ENCODE measurements at places on chromosomes 1 and 21.

GRCh38 chr1:150017206-150017750 is 6.8 kb upstream of the OTUD7B start:
- DNase-seq: no peak

DNA sequence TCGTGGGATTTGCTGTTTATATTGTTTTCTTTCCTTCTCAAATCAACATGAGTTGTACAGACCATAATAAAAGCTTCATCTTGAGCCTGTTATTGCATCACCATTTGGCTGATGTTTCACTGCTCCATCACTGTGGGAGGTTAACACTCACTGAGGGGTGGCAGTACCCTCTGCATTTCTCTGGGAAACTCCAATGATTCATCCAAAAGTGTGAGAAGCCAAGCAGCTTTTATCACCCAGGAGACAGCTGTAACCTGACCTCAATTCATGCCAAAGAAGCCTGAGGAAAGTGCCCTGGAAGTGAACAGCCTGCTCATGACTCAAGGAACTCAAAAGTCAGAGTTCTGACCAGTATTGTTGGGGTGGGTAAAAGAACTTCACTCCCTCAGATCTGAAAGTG is 84.1 kb downstream of the GPR88 start:
- peak; percentile 71 for DNase-seq

- DNase-seq: no peak
Measured at GRCh38 chr1:206635978-206636345, 626 bp downstream of the DYRK3 start.

GRCh38 chr1:192147696-192148095 is 10.6 kb upstream of the RGS18 start:
- no peak for DNase-seq

DNA sequence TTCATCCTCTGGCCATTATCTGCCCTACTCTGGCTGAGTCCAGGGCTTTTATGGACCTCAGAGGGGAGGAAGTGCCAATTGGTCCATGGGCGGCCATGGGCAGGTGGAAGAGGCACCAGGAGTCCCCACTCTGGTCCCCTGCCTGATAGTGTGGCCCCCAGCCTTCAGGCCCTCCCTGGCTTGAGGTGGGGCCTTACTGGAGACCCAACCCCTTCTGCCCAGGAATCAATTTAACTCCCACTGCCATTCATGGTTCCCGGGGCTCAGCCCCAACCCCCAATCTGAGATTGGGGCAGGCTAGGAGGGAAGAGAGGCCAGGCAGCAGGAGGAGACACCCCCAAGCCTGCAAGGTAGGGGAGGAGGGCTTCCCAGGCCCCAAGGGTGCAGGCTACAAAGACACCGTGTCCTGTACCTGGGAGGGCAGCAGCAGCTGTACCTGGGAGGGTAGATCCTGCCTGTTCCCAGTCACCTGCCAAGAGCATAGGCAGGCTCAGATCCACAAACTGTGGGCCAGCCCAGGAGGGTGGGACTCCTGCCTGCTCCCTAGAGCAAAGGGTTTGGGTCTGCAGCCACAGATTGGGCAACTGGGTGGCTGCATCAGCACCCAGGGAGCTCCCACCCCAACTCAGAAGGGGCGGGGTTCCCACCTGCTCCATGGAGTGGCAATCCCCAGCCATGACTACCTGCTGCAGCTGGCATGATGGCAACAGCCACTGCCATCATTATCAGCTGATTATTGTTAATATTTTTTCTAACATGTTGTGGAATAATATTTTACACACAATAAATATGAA is 1044.1 kb upstream of the B3GALT2 start:
- no peak for DNase-seq

DNA sequence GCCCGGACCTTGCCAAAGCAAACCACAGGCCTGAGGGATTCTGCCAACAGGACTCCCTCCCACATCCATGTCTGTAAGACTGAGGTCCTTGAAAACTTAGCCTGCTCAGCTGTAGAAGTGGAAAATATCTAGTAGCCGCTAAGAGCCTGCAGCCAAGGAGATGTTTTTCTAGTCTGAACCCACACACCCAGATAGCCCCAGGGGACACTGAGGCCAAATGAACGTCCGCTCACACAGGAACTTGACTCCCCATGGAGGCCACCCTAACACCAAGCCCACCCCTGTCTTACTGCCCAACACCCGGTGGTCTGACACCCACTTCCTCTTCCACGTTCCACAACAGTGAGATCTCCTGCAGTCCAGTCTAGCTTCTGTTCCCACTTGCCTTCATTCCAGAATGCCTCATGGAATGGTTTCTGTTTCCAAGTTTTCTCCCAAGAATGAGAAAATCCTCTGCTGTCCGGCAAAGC is 174.8 kb downstream of the PLPP3 start:
- no peak for DNase-seq

DNA sequence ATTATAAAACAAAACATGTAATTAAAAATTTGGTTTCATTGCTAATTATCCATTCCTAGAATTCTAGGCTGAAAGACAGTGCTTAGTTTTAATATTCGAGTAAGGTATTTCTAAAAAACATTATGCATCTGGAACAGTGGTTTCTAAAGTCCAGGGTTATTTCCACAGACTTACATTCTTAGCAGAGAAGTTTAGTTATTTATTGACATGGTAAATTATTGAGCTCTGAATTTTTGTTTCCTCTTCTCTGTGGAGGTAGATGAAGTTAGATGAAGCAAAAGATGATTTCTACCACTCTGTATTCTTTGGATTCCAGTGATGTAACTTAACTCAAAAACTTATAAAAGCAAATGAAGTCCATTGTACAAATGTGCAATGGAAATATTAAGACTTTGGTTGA is 709.4 kb downstream of the MRPL39 start:
- DNase-seq: no peak

GRCh38 chr1:193216920-193217319 is 30.5 kb upstream of the B3GALT2 start:
- DNase-seq: no peak

- no peak for DNase-seq
Measured at GRCh38 chr1:109530457-109531087, 9.1 kb upstream of the GPR61 start.

DNA sequence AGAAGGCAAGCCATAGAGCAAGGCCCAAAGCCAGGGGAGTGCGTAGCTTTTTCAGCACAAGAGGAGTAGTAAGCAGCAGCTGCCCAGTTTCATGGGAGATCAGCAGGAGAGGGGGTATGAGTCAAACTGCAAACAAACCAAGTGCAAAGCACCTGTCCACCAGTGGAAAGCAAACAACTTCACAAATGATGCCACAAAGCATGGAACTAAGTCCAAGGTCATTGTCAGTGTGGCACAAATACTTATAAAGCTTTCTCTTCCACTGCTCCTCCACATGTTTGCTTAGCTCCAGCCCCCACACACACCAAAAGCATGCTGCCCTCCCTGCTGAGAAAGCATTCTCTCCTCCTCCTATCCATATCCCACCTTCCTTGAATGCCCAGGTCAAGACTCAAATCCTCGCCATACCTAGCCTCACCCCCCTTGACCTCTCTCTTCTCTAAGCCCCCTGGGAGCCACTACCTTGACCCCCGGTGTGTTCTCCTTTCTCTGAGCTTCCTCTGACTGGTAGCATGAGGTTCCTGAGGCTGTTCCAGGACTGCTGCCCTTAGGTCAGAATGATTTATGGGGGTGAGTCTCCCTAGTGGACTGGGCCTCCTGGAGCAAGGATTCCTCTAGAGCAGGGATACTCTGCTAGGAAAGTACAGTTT is 70.4 kb downstream of the DMAP1 start:
- no peak for DNase-seq

DNA sequence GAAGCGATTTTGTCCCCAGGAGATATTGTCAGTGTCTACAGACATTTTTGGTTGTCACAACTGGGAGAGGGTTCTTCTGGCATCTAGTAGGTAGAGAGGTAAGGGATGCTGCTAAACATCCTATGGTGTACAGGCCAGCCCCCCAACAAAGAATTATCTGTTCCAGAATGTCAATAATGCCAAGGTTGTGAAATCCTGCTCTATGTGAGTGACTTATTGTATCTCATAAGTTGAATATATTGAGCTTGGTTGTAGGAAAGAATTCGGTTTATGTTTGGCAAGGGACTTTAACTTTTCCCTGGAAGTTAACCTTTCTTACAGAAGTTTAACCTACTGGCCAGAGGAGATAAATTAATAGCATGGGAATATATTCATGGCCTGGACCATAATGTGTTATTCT is 52.6 kb upstream of the ANGPTL1 start:
- no peak for DNase-seq

DNA sequence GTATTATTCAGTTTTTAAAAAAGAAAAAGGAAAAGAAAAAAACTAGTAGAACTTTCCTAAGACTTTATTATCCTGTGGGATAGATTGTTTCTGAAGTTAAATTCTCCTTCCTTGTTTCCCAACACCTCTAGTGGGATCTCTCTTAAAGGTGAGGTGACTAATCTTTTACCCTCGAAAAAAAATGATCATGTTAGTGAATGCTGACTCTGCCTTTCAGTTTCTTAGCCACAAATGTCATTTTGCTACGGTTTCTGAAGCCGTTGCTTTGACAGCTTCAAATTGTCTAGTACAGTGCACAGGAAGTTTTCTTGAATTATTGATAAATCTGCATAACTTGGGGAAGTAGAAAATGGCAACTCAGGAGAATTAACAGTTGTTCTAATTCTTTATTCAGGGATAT is 13.0 kb upstream of the NEK7 start:
- DNase-seq: no peak

DNA sequence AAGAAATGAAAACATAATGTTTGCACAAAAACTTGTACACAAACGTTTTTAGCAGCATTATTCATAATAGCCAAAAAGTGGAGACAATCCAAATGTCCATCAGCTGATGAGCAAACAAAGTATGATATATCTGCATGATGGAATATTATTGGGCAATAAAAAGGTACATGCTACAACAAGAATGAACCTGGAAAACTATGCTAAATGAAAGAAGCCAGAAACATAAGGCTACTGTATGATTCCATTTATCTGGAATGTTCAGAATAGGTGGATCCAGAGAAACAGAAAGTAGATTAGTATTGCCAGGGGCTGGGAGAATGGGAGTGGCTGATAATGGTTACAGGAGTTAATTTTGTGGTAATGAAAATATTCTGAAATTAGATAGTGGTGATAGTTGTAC is 19.0 kb downstream of the FBXO28 start:
- no peak for DNase-seq

- DNase-seq: no peak
Measured at GRCh38 chr1:39648496-39648895, 9.1 kb upstream of the HEYL start.

Measured in AG08396 (cell line).